NCI-H1930 (cell line): ENCODE measurements at places on chromosomes 7 and 10.

DNA sequence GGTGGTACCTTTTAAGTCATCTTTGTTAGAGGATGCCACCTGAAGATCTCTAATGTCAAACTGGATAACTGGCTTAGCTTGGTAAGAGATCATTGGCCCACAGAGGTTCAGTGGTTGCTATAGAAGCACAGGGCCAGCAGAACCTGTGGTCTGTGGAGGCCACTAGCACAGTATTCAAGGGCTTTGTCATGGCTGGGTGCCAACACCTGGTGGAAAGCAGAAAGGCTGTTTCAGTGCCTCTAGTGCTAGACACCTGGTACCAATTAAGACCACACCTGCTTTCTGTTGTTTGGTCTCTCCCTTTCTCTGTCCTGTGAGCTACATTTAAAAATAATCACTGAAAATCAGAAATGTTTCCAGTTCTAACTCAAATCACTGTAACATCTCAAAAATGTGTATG, 10.0 kb upstream of the PCGF5 start:
- peak; percentile 84 for DNase-seq

- DNase-seq: no peak
These were observed 2.1 kb downstream of the CAMK2G start for GRCh38 chr10:73872190-73872710.

DNA sequence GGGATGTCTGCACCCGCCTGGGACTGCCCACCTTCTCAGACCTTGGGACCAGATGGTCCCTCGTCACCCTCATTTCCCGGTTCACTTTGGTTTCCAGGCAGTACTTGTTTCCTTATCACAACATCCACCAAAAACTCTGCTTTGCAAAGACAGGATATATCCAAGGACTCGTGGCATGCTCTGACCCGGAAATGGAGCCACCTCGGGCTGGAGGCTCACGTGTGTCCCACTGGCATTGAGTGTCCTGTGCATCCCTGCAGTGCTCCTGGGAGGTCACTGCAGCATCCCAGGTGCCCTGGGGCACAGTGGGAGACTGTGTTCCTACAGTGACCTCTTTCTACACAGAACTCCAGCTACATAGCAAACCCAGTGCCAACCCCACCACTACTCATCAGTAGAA, 611.9 kb upstream of the FOXK1 start:
- DNase-seq: no peak

DNA sequence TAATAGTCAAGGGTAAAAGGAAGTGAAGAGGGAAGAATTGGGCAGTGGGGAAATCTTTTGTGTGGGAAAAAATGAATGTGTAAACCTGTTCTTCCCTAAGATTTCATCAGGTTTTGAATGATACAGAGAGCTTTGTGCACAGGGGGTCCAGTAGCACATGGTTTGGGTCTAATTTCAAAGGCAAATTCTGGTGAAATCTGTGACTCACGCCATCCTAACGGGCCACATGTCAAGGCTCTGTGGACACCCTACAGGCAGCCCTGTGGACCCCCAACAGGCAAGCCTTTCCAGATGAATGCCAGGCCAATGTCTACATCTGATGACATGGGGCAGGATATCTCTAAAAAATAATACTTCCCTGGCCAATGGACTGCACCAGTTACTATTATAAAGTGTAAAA, 309.8 kb downstream of the PARD3 start:
- DNase-seq: no peak

DNA sequence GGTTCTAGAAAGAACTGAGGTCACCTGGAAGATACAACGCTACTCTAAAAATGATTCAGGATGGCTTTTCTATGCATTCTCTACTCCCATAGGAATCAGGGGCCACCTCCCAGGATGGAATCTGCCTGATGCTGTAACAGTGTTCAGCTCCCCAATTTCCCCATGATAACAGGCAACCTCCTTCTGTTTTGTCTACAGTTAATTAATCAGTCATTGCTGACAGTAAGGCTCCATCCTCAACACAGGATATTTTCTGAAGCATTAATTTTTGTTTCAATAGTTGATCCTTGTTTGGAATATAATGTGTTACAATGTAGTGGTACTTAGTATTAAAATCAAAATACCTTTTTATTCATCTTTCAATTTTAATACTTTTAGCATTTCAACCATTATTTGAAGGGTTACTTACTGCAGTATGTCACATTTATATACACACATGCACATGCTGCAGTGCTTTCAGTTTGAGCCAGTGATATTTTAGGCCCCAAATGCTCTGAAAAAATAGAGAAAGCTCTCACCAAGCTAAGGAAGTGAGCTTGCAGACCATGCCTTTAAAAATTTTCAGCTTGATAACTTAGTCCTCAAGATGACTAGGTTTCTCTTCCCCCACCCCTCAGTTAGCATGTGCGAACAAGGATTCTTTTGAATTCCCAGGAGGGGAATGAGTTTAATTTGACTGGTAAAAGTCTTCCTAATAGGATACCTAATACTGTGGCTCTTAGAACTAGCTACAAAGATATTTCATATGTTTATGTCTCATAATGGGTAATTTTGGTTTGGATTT, 592 bp upstream of the PIK3CG start:
- DNase-seq: no peak

DNA sequence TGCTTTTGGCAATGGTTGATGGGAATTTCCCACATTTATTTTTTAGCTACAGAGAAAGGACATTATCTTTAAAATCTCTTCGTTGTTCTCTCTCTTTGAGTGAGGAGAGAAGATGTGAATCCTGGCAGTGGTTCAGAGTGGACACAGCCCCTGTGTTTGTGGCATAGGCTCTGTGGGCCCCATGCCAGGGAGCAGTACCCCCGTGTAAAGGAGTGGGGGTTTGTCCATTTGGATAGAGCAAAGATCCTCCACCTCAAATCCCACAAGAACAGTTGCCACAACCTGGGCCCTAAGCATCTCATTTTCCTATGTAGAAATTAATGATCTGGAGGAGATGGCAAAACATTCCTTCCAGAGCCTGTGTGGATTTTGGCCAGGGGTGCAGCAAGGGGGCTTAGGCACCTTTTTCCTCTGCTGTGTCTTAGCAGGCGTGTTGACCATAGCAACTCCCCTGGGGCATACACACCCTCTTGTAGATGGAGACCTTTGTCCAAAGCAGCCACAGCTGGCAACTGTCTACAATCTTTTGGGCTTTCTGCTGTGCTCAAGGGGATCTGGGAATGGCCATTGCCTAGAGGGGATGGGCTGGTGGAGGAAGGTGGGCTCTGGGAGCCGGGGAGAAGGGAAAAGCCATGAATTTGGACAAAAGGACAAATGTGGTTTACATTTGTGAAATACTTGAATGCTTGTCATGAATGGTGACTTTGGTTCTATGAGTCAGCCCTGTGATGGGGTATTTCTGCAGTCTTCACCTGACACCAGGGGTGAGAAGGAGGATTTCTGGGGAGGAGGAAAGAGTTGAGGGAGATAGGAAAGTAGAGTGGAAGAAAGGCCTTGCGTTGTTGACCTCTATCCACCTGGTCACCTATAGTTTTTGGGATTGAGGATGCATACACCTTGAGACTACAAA, 92.0 kb downstream of the TCF7L2 start:
- DNase-seq: no peak

DNA sequence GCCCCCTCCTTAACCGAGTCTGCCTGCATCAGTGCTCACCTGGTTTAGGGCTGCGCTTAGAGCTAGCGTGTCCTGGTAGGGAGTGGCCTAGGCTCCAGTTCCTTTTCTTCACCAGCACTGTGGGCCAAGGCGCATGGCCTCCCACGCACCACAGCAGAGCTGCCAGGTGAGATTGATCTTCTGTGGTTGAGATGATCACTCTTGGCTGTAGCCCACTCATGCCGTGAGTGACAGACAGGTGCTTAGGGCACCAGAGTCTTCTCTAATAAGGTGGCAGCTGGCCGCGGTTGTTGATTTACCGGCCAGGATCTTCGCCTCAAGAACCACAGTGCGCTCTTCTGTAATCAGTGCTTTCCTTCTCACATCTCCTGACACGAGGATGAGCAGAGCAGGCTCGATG, 157.2 kb upstream of the INSYN2A start:
- DNase-seq: no peak

DNA sequence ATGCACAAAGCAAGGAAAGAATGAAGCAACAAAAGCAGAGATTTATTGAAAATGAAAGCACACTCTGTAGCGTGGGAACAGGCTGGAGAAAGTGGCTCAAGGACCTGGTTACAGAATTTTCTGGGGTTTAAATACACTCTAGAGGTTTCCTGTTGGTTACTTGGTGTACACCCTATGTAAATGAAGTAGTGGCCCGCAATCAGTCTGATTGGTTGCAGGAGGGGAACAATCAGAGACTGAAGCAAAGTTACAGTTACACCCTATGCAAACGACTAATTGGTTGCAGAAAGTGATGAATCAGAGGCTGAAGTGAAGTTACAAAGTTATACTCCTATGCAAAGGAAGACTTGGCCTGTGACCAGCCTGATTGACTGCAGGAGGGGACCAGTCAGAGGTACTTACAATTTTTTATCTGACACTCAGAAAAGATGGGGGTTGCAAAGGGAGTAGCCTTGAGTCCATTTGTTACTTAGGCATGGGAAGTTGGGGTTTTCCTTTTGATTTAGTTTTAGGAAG, 3.6 kb upstream of the MTPN start:
- DNase-seq: no peak

DNA sequence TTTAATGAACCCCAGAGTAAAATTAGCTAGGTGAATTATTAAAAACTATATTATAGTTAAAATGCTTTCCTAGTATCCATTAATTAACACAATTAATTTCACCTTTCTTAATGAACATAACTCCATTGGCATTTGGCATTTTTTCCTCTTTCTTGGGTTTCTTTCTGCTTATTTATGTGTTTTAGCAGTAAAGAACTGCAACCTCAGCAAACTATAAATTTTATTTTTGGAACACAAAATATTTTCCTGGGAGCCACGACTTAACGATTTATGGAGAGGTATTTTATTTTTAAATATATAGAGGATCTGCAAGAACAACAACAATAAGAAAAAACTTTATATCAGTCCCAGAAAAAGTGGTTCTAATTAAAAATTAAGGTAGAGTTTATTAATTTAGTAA, 447.4 kb upstream of the ETV1 start:
- no peak for DNase-seq

DNA sequence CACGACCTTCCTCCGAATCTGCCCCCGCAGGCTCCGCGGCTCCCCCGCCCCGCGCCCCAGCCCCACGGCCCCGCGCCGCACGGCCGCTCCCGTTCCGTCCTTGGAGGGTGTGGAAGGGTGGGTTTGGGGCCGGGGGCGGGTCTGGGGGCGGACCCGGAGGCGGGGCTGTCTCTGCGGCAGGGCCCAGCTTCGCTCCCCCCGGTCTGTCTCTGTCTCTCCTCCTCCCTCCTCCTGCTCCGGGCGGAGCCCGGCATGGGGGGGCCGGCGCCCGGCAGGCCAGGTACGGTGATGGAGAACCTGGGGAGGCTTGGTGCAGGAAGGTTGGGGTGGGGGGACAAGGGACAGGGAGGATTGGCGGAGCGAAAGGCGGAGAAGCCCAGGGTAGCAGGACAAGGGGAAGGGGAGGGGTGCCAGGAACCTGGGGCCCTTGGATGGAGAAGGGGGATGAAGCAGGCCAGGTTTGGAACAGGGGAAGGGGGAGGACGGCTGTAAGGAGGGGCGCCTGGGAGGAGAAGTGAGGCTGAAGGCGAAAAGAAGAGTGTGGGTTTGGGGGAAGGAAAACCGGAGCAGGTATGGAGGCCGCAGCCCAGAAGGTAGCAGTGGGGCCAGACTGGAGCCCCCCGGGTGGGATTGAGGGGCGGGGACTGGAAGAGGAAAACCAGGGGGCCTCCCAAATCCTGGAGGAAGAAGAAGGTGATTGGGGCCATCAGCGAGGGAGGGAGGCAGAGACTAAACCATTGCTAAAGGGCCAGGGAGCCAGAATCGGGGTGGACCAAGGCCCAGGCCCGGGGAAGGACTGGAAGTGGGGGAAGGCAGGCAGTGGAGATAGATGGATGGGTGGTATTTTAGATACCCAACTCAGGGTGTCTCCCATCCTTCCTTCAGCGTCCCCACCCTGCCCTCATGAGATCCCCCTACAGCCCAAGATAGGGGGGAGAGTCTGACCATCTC, at the start of gene NYAP1:
NYAP1 (plus strand) TSS at position 206 of the 951 bp plus-strand sequence. CDS start 1,385 bp downstream, outside the sequence.
- DNase-seq: peak; percentile 82

- no peak for DNase-seq
These were observed 91.8 kb downstream of the BAMBI start for GRCh38 chr10:28769091-28769604.

GRCh38 chr10:123607386-123607785, 58.8 kb upstream of the GPR26 start:
- DNase-seq: no peak

- no peak for DNase-seq
These were observed 150.4 kb downstream of the MAD1L1 start for GRCh38 chr7:2082139-2082998.

GRCh38 chr7:25632616-25633015, 404.3 kb upstream of the NPVF start:
- DNase-seq: no peak

DNA sequence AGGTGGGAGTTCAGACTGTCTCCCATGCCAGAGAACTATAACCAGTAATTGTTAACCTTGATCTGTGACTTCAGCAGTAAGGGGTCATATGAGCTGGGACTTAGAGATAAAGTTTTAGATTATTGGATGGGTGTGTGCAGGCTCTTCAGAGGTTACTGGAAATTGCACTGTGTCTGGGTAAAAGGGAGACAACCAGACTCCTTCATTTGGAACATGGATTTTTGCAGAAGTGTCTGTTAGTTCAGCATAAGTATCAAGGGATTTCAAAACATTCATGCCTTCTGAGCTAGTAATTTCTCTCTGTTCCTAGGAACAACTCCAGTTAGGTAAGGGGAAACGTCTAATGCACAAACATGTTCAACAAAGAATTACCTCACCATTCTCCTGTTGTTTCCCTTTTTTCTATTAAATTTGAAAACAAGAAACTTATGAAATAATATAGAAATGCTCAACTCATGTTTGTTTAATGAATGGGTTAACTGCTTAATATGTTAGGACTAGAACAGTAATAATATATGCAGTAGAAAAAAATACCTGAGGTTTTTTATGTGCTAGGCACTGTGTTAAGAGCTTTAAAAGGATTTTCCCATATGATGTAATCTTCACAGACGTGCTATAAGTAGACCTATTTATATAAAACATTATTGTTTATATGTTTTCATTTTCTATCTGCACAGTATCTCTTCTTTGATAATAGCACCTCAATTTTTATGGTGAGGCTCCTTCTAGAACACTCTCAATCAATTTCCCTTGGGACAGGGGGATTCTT, 233.0 kb downstream of the CACNA2D1 start:
- no peak for DNase-seq

- no peak for DNase-seq
These were observed 29.2 kb downstream of the ZNF783 start for GRCh38 chr7:149291036-149291780.

- DNase-seq: no peak
These were observed 7.0 kb downstream of the FAM221A start for GRCh38 chr7:23687011-23687410.

DNA sequence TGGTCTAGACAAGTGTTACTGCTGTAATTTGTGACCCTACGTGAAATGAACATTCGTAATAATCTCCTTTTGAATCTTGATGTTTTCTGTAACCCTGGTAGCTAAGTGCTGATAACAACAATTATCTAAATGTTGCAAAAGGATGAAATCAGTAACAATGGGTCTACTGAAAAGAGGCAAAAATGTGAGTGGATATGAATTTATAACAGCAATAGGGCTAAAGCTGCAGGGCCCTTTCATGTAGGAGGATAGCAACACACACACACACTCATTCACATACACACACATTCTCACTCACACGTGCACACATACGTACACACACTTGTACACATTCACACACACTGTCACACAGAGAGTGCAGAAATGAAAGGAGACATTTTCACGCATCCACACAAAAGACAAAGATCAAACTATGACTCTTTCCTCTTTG, 200.8 kb upstream of the NEBL start:
- no peak for DNase-seq

- DNase-seq: no peak
These were observed 97.4 kb upstream of the FAM3C start for GRCh38 chr7:121493553-121493952.

- no peak for DNase-seq
These were observed 52.5 kb upstream of the NFKB2 start for GRCh38 chr10:102342958-102343357.
